H9 (cell line): ENCODE measurements at places on chromosomes 16 and 17.

DNA sequence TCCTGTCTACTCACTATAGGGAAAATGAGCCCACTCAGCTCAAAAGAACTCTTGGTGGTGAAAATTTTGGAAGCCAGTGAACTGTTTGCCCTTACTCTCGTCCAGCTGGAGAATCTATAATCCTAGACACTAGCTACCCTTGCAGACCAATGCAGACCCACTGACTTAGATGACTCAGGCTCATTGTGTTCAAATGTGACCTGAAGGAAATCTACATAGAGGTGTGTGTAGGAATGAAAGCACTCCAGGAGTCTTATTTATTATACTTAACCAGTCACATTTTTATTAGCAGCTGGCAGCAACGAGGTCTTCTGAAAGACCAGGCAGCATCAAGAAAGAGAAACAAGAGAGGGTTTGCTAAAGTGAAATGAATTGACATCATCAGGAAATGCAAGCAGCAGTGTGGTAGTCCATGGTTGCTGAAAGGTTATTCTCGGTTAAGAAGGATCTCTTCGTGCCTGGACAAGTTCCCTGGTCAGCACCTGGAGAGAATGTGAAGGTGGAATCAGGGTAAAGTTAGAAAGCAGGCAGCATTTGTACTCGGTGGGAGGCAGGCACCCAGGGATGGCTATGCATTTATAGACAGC is 1.4 kb downstream of the KRTAP29-1 start:
- DNase-seq = no peak
- H3K27ac ChIP-seq = no peak overlapping the region
- no peaks in the 10 kb centered on the region for H3K36me3 ChIP-seq

- H3K36me3 ChIP-seq = peaks cover 2% of the 10 kb centered on the region
- H3K4me3 ChIP-seq = no peak overlapping the region
- no peak overlapping the region for H3K27ac ChIP-seq
- H3K4me1 ChIP-seq = peaks cover 3% of the 10 kb centered on the region; the same call in 1 of the 2 replicates
- no peaks in the 10 kb centered on the region for H3K27me3 ChIP-seq
- DNase-seq = no peak
These were observed 483.1 kb upstream of the ERCC4 start for GRCh38 chr16:13436641-13437412.

GRCh38 chr16:70495425-70496182 is 27.8 kb downstream of the COG4 start:
- no peak overlapping the region for H3K27ac ChIP-seq
- no peak for DNase-seq
- no peak overlapping the region for H3K4me3 ChIP-seq
- no peaks in the 10 kb centered on the region for H3K27me3 ChIP-seq
- peaks cover 47% of the 10 kb centered on the region for H3K36me3 ChIP-seq
- H3K4me1 ChIP-seq = no peaks in the 10 kb centered on the region

DNA sequence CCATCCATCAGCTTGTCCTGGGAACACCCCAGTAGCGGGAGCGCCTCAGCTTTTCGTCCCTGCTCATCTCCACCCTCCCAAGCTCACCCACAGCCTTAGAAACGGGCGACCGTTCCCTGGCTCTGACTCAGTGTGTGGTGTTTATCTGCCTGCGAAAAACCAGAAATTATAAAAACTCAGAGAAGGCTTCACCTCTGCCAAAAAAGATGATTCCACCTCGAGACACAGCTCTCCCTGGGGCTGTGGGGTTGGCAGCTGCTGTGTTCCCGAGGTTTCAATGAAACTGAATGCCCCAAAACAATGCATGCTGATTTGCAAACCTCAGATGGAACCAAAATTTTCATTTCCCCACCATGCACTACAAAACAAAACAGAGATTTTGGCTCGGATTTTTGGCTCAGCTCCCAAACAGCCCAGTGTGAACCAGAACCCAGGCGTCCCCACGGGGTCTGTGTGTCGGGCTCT is 62.4 kb upstream of the MED9 start:
- H3K4me3 ChIP-seq = no peak overlapping the region
- H3K27ac ChIP-seq = no peak overlapping the region
- H3K27me3 ChIP-seq = no peaks in the 10 kb centered on the region; the same call in 1 of the 2 replicates

DNA sequence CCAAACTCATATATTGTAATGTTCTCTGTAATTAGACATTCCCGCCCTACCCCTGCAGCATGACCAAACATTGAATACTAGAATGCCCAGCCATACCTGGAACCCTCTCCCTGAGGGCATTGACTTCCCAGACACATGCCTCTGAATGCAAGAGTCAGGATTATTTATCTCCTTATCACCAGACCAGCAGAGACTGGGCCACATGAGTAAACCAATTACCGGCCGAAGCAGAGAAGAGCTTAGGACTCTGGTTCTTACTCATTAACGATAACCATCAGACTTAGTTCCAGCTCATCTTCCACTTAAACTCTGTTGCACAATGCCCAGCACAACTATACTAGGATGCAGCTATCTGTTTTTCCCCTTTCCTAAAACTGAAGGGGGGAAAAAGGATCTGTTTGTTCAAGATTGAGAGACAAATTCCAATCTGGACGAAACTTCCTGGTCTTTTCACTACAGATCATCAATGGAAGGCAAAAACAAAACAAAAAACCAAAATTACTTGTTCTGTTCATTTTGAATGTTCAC is 88.2 kb upstream of the CORO6 start:
- no peaks in the 10 kb centered on the region for H3K27me3 ChIP-seq
- DNase-seq = no peak
- H3K4me3 ChIP-seq = no peak overlapping the region
- no peaks in the 10 kb centered on the region; the same call in 1 of the 2 replicates for H3K4me1 ChIP-seq
- no peak overlapping the region for H3K27ac ChIP-seq

GRCh38 chr17:51692917-51693316 is 432.6 kb downstream of the UTP18 start:
- no peak overlapping the region for H3K27ac ChIP-seq
- no peaks in the 10 kb centered on the region for H3K4me1 ChIP-seq
- H3K27me3 ChIP-seq = no peaks in the 10 kb centered on the region
- H3K4me3 ChIP-seq = no peak overlapping the region
